Astrocyte (in vitro differentiated cells and primary cell): ENCODE measurements at places on chromosomes 2 and 18. TPM values are rescaled to one million over a fixed set of nuclear protein-coding genes. Genes with fewer than 3 reads are reported as not detected.

The BCL2 gene
- total RNA-seq = 1.0 and 1.7 TPM in 2 replicates

The KCNG3 gene
- 0.14 and 0.20 TPM in 2 replicates for total RNA-seq

The CSRNP3 gene
- 5.9 and 6.5 TPM in 2 replicates for total RNA-seq

The RNF152 gene
- 68.7 and 73.9 TPM in 2 replicates for total RNA-seq

The CCL20 gene
- not detected in 2 replicates for total RNA-seq

The MAB21L4 gene
- 0.43 and 0.59 TPM in 2 replicates for total RNA-seq

The SERPINB13 gene
- total RNA-seq = not detected in 2 replicates

The ANKRD36C gene
- total RNA-seq = 23.3 and 24.7 TPM in 2 replicates

The GPR155 gene
- 9.3 and 11.0 TPM in 2 replicates for total RNA-seq

The SERPINB4 gene
- total RNA-seq = not detected in 2 replicates

The CLEC4F gene
- not detected in 2 replicates for total RNA-seq

The DOCK10 gene
- 6.3 and 7.7 TPM in 2 replicates for total RNA-seq

The SH3YL1 gene
- 23.0 and 27.3 TPM in 2 replicates for total RNA-seq

The SULT1C4 gene
- 1.1 and 1.8 TPM in 2 replicates for total RNA-seq

The DQX1 gene
- 0.73 and 0.84 TPM in 2 replicates for total RNA-seq

GRCh38 chr2:219293736-219294231, 14.6 kb downstream of the DNAJB2 start:
- no peak overlapping the region for H3K27ac ChIP-seq
- peaks cover 19% of the 10 kb centered on the region for H3K4me1 ChIP-seq
- no peaks in the 10 kb centered on the region for H3K27me3 ChIP-seq
- no peaks in the 10 kb centered on the region for H3K36me3 ChIP-seq
- no peak for DNase-seq

- H3K27ac ChIP-seq = no peak overlapping the region
- H3K27me3 ChIP-seq = no peaks in the 10 kb centered on the region
- H3K36me3 ChIP-seq = peaks cover 10% of the 10 kb centered on the region
- peaks cover 4% of the 10 kb centered on the region for H3K4me1 ChIP-seq
- no peak overlapping the region for H3K4me3 ChIP-seq
Measured at GRCh38 chr2:165901620-165902298, 51.8 kb downstream of the TTC21B start.

GRCh38 chr2:226636586-226636985, 163.0 kb downstream of the IRS1 start:
- no peak overlapping the region for H3K27ac ChIP-seq
- no peak overlapping the region for H3K4me3 ChIP-seq
- no peaks in the 10 kb centered on the region for H3K36me3 ChIP-seq

DNA sequence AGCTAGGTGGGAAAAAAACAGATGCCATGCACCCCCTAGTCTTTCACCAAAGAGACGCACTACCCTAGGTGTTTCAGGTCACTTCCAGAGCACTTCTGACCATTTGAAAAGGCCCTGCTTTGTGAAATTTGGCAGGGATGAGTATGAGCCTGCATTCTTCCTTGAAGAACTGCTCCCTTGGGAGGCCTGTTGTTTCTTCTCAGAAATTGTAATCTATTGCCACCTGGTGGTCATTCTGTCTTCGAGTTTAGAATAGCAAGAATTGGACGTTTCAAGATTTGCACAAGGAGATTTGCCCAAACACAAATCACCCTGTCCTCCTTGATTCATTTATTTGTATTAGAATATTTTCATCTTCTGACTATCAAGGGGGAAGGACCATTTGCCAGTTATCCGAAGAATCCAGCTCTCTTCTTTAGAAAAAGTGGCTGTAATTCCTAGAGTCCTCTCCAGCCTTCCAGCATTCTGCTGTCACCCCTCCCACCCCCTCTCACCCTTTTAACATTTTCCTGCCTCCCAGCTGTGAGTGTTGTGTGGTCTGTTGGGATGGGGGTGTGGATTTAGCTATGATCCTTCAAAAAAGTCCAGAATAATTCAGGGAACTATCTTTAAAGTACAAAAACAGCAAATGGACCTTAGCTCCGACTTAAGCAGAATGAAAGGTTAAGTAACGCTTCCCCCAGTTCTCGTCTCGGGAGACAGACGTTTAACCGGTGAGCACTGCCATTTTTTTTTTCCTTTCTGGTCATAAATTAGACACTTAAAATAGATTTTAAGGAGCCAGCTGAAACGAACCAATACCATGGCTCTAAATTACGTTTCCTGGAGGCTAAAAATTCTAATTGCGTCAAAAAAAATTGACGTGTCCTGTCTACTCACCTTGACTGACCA, 3.7 kb upstream of the GAD1 start:
- peak; percentile 56 for DNase-seq
- no peak overlapping the region for H3K4me3 ChIP-seq
- H3K27ac ChIP-seq = no peak overlapping the region
- no peaks in the 10 kb centered on the region for H3K36me3 ChIP-seq
- H3K27me3 ChIP-seq = peaks cover 49% of the 10 kb centered on the region

DNA sequence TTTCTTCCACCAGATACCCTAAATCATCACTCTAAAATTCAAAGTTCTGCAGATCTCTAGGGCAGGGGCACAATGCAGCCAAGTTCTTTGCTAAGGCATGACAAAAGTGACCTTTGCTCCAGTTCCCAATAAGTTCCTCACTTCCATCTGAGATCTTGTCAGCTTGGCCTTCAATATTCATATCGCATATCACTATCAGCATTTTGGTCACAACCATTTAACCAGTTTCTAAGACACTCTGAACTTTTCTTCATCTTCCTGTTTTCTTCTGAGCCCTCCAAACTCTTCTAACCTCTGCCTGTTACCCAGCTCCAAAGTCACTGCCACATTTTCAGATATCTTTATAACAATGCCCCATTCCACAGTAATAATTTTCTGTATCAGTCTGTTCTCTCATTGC, 452.6 kb upstream of the TRIB2 start:
- no peaks in the 10 kb centered on the region for H3K27me3 ChIP-seq
- no peak overlapping the region for H3K4me3 ChIP-seq
- H3K27ac ChIP-seq = no peak overlapping the region
- H3K4me1 ChIP-seq = peaks cover 2% of the 10 kb centered on the region
- DNase-seq = no peak

- no peaks in the 10 kb centered on the region for H3K27me3 ChIP-seq
- H3K27ac ChIP-seq = no peak overlapping the region
- peak; percentile 41 for DNase-seq
- peaks cover 18% of the 10 kb centered on the region for H3K36me3 ChIP-seq
Measured at GRCh38 chr2:112577756-112578155, 6.7 kb upstream of the CHCHD5 start.

DNA sequence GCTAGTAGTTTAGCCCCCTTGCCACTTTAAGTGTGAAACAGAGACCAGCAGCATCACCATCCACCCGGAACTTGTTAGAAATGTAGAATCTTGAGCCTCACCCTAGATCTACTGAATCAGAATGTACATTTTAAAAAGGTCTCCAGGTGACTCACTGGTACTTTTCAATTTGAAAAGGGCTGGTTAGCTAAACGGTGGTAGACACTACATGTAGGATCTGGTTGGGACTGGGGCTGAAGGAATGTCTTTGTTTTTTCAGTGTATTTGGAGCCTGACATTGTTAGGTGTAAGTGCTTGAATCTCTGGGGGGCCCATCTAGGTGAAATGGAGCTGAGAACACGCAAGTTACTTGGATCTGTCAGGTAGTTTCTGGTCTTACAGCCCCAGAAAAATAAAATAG, 44.0 kb upstream of the XPO1 start:
- H3K36me3 ChIP-seq = no peaks in the 10 kb centered on the region
- no peaks in the 10 kb centered on the region for H3K4me1 ChIP-seq
- no peak for DNase-seq
- no peaks in the 10 kb centered on the region for H3K27me3 ChIP-seq
- H3K4me3 ChIP-seq = no peak overlapping the region

DNA sequence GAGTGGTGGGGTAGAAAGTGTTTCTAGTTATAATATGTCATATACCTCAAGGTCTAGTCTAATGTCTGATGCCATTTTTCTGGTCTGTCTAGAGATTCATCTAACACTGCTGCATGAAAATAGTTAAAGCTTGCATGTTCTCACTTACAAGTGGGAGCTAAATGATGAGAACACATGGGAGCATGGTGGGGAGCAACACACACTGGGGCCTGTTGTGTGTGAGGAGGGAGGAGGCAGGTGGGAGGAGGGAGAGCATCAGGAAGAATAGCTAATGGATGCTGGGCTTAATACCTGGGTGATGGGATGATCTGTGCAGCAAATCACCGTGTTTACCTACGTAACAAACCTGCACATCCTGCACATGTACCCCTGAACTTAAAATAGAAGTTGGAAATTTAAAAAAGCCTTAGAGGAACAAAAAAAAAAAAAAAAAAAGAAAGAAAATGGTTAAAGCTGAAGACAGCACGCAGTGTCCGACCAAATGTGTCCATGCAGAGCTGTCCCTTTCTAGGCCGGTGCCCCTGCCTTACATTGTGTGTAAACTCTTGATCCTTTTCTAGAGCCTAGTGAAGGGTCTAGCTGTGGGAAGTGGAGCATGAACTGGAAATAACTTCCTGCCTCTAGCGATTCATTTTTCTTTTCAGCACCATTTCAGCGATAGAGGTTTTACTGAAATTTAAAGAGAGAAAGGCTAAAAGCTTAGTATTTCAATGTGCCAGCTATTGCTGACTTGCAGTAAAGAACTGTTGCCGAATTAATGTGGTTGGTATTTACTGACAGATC, 94.0 kb downstream of the FMNL2 start:
- H3K27me3 ChIP-seq = no peaks in the 10 kb centered on the region
- no peak overlapping the region for H3K4me3 ChIP-seq
- H3K36me3 ChIP-seq = no peaks in the 10 kb centered on the region
- H3K27ac ChIP-seq = no peak overlapping the region

- H3K27me3 ChIP-seq = no peaks in the 10 kb centered on the region
- no peaks in the 10 kb centered on the region for H3K4me1 ChIP-seq
- no peak overlapping the region for H3K4me3 ChIP-seq
- H3K36me3 ChIP-seq = no peaks in the 10 kb centered on the region
- H3K27ac ChIP-seq = no peak overlapping the region
Measured at GRCh38 chr2:5121121-5121520, 571.1 kb upstream of the SOX11 start.

- no peak within 1 kb of the TSS for H3K4me3 ChIP-seq
- H3K4me1 ChIP-seq = no peaks in the 10 kb centered on the region
- no peaks in the 10 kb centered on the region for H3K36me3 ChIP-seq
- no peaks in the 10 kb centered on the region for H3K27me3 ChIP-seq
- no peak within 1 kb of the TSS for H3K27ac ChIP-seq
Measured at GRCh38 chr2:112720785-112721184, at the start of gene NT5DC4. TSS of gene NT5DC4 (plus strand) at chr2:112721020. CDS start at chr2:112721080, 60 bp downstream.

GRCh38 chr2:235011929-235012631, 60.3 kb downstream of the SH3BP4 start:
- peaks cover 9% of the 10 kb centered on the region for H3K4me1 ChIP-seq
- peaks cover 4% of the 10 kb centered on the region for H3K36me3 ChIP-seq
- H3K27ac ChIP-seq = no peak overlapping the region
- DNase-seq = no peak

DNA sequence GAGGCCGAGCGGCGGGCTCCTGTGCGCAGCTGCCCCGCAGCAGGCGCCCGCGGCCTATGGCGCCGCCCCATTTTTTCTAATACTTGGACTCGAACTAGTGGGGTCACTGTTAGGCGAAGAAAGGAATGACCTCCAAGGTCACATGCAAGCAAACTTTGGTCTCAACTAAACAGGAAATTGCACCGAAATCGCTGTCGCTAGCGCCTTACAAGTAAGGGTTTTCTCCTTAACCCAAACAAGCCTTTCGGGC, 339 bp downstream of the ACAA2 start:
- peaks cover 14% of the 10 kb centered on the region for H3K4me1 ChIP-seq
- H3K4me3 ChIP-seq = peak overlapping the region; percentile 79
- no peak for DNase-seq
- H3K27me3 ChIP-seq = no peaks in the 10 kb centered on the region

- H3K4me1 ChIP-seq = no peaks in the 10 kb centered on the region
- DNase-seq = no peak
- H3K4me3 ChIP-seq = no peak overlapping the region
- no peak overlapping the region for H3K27ac ChIP-seq
- no peaks in the 10 kb centered on the region for H3K27me3 ChIP-seq
Measured at GRCh38 chr18:59643740-59644139, 53.5 kb downstream of the CCBE1 start.

DNA sequence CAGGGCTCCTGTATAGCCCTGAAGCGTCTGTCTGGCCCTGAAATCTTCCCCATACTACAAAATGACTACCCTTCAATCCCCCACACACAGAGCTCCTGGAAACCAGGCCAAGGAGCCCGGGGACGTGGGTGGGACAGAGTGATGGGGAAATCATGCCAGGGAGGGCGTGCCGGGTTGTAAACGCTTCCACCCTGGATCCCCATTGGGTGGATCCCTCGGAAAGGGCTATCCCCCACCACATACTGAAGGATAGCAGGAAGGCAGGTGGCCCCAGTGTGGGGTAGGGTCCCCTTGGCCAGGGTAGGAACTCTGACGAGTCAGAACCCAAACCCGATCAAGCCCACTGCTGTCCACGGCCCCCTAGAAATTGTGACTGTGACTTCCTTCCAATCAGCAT, 91.7 kb downstream of the INHBB start:
- no peak overlapping the region for H3K4me3 ChIP-seq
- no peak for DNase-seq
- no peak overlapping the region for H3K27ac ChIP-seq
- H3K4me1 ChIP-seq = peaks cover 11% of the 10 kb centered on the region
- H3K36me3 ChIP-seq = no peaks in the 10 kb centered on the region
- H3K27me3 ChIP-seq = peaks cover 22% of the 10 kb centered on the region

GRCh38 chr2:132468821-132469675, 52.4 kb downstream of the GPR39 start:
- H3K36me3 ChIP-seq = no peaks in the 10 kb centered on the region
- no peak for DNase-seq

- peaks cover 11% of the 10 kb centered on the region for H3K4me1 ChIP-seq
- DNase-seq = peak; percentile 71
- H3K36me3 ChIP-seq = peaks cover 28% of the 10 kb centered on the region
- no peak overlapping the region for H3K27ac ChIP-seq
- no peaks in the 10 kb centered on the region for H3K27me3 ChIP-seq
Measured at GRCh38 chr2:230472621-230473018, 56.6 kb downstream of the SP100 start.

DNA sequence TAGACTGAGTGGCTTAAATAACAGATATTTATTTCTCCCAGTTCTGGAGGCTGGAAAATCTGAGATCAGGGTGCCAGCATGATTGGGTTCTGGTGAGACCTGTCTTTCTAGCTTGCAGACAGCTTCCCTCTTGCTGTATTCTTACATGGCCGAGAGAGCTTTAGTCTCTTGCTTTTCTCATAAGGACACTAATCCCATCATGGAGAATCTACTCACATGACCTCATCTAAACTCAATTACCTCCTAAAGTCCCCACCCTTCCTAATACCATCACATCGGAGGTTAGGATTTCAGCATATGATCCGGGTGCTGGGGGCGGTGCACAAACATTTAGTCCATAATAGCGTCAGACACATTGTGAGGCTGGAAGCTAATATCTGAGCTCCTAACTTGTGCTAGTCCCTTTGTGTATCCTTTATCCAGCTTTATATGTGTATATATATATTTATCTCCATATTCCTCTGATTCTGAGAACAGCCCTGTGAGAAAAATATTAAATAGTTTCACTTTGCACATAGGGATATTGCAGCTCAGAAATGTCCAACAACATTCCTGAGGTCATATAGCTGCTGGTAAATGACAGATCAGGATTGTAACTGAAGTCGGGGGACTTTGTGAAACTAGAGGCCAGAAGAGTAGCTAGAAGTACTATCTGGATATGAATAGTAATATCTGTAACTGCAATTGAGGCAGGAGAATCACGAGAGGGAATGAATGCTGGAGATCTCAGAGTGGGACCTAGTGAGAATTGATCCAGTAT, 28.9 kb downstream of the MARCHF4 start:
- no peak overlapping the region for H3K27ac ChIP-seq
- no peaks in the 10 kb centered on the region for H3K36me3 ChIP-seq
- no peak for DNase-seq
- H3K27me3 ChIP-seq = no peaks in the 10 kb centered on the region
- H3K4me1 ChIP-seq = peaks cover 24% of the 10 kb centered on the region
